H9 (cell line): ENCODE measurements at places on chromosomes 3 and 15.
A peak's percentile ranks its signal among the peaks of the same experiment; 100 is the strongest.

GRCh38 chr3:51734572-51734907 lies 27.7 kb downstream of the GRM2 start:
- DNase-seq, result no peak
- H3K4me3 ChIP-seq, result no peak overlapping the region
- H3K27ac ChIP-seq, result no peak overlapping the region
- no peaks in the 10 kb centered on the region; the same call in 1 of the 2 replicates for H3K4me1 ChIP-seq
- H3K36me3 ChIP-seq, result no peaks in the 10 kb centered on the region

DNA sequence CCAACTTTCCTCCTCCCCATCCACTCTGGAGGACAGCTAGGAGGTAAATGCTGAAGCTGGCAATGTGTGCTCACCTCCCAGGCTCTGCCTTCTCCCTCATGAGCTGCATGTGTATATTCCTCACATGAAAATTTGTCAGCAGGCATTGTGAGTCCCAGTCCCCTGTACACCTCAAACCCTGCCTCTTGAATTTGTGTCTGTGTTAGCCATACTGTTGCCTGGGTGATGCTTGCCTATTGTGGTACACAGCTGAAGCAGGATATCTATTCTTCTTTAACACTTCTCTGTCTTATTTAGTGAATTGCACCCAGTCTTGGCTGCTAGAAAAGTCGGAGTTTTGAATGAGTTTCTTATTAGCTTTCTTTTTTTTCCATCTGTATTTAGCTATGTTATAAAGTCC lies 586.0 kb upstream of the TGFBR2 start:
- no peaks in the 10 kb centered on the region for H3K27me3 ChIP-seq
- no peak overlapping the region for H3K4me3 ChIP-seq
- H3K27ac ChIP-seq, result no peak overlapping the region
- no peak for DNase-seq
- no peaks in the 10 kb centered on the region for H3K36me3 ChIP-seq

DNA sequence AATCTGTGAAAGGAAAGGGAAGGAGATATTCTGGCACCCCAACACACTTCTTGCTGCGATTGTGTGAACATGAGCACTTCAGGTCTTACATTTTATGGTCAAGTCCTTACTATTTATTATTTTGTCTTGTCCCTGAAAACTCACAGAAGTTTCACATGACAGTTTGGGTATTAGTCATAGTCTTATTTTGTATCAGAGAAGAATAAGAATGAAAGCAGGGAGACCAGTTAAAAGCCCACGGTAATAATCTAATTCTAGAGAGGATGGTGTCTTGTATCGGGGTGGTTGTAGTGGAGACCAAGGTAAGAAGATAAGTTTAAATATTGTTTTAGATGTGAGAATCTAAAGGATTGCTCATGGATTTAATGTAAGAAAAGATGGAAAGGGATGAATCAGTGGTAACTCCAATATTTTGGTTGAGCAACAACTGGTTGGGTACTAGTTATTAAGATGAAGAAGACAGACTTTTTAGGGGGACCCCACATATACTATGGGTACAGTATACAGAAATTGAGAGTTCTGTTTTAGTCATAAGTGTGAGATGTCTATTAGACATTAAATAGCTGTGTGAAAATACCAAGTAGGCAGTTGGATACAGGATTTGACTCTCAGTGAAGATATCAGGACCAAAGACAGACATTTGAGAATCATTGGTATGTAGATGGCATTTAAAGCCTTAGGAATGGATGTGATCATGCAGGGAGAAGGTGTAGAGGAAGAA lies 227.6 kb downstream of the MFSD1 start:
- no peak overlapping the region for H3K4me3 ChIP-seq
- no peak for DNase-seq
- no peaks in the 10 kb centered on the region for H3K4me1 ChIP-seq

DNA sequence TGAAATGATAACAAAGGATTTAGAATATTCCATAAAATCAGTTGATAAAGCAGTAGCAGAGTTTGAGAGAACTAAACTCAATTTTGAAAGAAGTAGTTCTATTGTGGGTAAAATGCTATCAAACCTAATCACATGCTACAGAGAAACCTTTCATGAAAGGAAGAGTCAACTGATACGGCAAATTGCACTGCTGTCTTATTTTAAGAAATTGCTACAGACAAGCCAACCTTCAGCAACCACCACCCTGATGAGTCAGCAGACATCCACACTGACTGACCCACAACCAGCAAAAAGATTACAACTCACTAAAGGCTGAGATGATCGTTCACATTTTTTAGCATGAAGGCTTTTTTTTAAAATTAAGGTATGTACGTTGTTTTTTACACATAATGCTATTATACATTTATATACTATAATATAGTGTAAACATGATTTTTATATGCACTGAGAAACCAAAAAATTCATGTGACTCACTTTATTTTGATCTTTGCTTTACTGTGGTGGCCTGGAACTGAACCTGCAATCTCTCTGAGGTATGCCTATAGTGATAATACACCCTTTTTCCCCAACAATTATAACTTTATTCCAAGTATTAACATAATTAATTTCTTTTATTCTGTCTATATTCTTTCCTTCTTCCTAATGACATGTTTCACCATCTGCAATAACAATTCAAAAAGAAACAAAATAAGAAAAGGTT lies 109.9 kb downstream of the TBC1D5 start:
- no peaks in the 10 kb centered on the region for H3K27me3 ChIP-seq
- no peak overlapping the region for H3K27ac ChIP-seq
- H3K36me3 ChIP-seq, result no peaks in the 10 kb centered on the region
- H3K4me1 ChIP-seq, result no peaks in the 10 kb centered on the region; the same call in 1 of the 2 replicates
- no peak overlapping the region for H3K4me3 ChIP-seq

- no peak overlapping the region for H3K4me3 ChIP-seq
- peaks cover 7% of the 10 kb centered on the region; the same call in 1 of the 2 replicates for H3K4me1 ChIP-seq
- H3K36me3 ChIP-seq, result no peaks in the 10 kb centered on the region
- DNase-seq, result no peak
Observed at GRCh38 chr15:75693501-75694240, 19.0 kb downstream of the CSPG4 start.

GRCh38 chr3:197791892-197792647 lies 1.0 kb downstream of the LRCH3 start:
- peak overlapping the region; percentile 91 for H3K4me3 ChIP-seq
- H3K27me3 ChIP-seq, result no peaks in the 10 kb centered on the region
- no peaks in the 10 kb centered on the region for H3K4me1 ChIP-seq
